ENCODE measurements at places on chromosomes 2 and 18.
A peak's percentile ranks its signal among the peaks of the same experiment; 100 is the strongest.

GRCh38 chr2:29394981-29395350 lies 279.8 kb downstream of the CLIP4 start:
- no peak for DNase-seq

- DNase-seq: no peak
Measured at GRCh38 chr18:1708006-1708405, 803.3 kb downstream of the ADCYAP1 start.

DNA sequence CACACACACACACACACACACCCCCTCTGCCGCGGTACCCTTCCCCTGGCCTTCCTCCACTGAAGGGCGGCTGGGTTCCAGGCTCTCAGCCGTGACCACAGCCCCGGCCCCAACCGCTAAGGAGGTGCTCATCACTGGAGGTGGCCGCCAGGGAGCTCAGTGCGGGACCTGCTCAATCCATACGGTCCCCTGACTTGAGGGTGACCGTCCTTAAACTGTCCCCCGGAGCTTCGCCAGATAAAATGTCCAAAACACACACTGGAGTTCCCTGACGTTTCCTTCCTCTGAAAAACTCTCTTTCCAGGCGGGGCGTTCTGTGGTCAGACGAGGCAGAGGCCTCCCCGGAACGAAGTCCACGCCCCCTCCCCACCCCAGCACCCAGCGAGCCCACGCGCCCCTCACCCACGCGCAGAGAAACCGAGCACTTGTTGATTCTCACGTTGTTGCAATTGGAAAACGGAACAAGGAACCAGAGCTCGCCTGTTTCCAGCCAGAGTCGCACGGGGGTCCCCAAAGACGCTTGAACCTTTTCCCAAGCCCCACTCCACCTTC lies 1.4 kb downstream of the MBP start:
- no peak for DNase-seq

DNA sequence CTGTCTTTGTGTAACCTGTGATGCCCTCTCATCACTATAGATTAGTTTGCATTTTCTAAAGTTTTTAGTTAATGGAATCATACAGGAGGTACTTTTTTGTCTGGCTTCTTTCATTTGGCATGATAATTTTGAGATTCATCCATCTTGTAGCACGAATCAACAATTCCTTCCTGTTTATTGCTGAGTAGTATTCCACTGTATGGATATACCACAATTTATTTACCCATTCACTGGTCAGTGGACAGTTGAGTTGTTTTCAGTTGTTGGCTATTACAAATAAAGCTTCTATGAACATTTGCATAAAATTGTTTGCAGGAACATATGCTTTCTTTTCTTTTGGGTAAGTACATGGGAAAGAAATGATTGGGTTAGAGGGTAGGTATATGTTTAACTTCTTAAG lies 40.1 kb upstream of the ZNF396 start:
- DNase-seq: no peak

DNA sequence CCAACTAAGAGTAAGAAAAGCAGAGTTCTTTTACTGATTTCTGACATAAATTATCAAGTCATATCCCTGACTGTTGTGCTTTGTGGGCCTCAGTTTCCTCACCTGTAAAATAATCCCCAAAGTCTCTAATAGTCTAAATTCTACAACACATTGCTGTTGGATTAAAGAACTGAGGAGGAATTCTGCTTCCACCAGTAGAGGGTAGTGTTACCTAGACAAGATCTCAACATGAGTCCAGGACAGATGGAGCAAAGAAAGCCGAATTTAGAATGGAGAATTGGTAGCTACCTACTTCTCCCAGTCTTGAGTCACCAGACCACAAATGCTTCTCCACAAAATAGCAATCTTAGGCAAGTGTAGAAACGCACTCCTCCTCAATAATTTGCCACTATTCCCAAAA lies 462.5 kb upstream of the FSHR start:
- DNase-seq: no peak

GRCh38 chr18:72273025-72273424 lies 271.1 kb downstream of the CBLN2 start:
- DNase-seq: no peak

GRCh38 chr2:45626387-45627221 lies 15.5 kb upstream of the SRBD1 start:
- no peak for DNase-seq

GRCh38 chr18:79484661-79485621 lies 89.2 kb downstream of the NFATC1 start:
- DNase-seq: no peak

GRCh38 chr2:147231607-147232006 lies 613.2 kb upstream of the ACVR2A start:
- DNase-seq: no peak

GRCh38 chr2:240839152-240840143 lies 19.4 kb upstream of the KIF1A start:
- no peak for DNase-seq

GRCh38 chr18:22238036-22238435 lies 68.6 kb downstream of the GATA6 start:
- DNase-seq: no peak

GRCh38 chr2:218959761-218960308 lies 369 bp downstream of the CDK5R2 start:
- no peak for DNase-seq

DNA sequence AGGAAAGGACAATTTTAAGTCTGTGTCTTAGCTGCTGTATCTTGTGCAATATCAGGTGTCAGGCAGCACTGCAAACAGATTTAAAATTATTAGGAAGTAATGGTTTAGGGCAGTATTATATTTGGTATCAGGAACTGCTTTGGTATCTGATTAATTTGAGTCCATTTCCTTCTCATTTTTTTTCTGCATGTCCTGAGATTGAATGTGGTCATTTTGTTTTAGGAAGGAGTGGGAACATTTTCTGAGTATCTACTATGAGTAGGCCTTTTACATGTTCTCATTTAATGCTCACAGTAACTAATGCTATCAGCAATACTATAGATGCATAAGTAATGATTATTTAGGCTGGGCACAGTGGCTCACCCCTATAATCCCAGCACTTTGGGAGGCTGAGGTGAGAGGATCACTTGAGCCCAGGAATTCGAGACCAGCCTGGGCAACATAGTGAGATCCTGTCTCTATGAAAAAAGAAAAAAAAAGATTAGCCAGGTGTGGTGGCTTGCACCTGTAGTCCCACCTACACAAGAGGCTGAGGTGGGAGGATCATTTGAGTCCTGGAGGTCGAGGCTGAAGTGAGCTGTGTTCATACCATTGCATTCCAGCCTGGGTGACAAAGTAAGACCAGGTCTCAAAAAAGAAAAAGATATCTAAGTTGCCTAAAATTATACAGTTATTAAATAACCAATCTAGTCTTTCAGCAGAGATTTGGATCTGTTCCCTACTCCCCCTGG lies 4.7 kb downstream of the FMNL2 start:
- DNase-seq: no peak

GRCh38 chr2:54941248-54941984 lies 108.8 kb downstream of the RTN4 start:
- peak; percentile 24 for DNase-seq

DNA sequence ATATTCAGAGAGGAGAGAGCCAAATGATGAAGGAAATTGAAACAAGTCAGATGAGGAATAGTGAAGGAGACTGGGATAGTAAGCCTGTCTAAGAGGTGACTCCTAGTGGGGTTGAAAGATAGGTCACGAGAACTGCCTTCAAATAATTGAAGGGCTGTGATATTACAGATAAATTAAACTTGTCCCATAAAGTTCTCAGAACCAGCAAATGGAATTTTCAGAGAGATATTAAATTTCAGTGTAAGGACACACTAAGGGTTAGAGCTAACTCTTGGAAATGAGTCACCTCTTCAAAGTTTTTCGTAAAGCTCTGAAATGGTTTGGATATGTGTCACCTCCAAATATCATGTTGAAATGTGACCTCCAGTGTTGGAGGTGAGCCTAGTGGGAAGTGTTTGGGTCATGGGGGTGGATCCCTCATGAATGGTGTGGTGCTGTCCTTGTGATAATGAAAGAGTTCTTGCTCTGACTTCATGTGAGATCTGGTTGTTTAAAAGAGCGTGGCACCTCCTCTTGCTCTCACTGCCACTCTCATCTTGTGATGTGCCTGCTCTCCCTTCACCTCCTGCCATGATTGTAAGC lies 87.3 kb downstream of the BABAM2 start:
- DNase-seq: no peak

DNA sequence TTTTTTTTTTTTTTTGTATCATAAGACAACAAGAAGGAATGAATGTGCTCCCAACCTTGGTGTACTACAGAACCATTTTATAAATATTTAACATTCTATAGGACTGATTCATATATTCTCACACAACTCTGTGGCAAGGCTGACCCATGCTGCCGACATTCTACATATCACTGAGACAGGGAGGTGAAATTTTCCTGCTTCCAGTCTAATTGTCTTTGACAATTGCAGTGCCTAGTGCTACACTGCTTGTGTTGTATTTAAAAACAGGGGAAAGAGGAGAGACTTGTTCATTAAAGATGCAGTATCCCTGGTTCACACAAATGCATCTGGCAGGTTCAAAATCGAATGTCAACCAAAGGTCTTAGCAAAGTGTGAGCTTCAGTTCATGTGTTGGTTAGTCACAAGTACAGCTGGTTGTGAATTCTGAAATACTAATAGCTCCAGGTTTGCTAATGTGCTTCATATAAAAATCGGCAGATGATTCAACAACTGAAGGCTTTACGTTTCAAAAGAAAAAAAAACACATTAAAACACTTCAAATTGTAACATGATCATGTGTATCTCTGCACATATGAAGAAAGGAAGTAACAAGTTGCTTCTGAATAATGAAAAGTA lies 130.8 kb downstream of the FIGN start:
- DNase-seq: no peak

DNA sequence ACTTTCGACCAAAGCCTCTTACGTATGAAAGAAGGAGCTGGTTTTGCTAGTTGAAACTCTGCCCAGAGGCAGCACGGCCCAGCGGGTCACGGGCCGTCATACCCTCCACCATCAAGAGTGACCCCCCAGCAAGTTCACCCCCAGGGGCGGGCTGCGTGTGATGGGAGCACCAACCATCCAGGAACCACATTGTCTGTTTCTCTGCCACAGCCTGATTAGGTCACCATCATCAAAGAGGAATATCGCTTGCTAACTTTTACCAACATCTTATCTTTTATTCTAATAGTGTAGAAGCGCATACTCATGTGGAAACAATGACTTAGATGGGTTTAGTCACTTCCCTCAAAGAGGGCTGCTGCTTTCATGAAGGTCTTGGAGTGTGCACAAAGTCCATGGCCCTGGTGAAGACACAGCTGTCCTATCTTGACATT lies 116.6 kb upstream of the SMIM21 start:
- no peak for DNase-seq

DNA sequence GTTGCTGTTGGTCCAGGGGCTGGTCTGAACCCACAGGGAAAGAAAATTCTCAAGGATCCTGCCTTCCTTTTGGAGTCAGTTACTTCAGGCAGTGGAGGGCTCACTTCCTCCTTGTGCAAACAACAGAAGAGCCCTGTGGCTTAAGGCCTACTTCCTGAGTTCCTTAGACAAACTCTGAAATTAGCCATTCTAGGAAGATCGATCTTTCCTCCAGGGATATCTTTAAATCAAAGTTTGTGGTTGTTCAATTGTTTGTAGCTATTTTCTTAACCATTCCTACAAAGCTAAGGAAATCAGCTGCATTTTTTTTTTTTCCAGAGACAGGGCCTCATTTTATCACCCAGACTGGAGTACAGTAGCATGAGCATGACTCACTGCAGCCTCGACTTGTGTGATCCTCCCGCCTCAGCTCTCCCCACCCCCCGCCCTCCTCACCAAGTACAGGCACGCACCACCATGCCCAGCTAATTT lies 156.0 kb downstream of the TANC1 start:
- no peak for DNase-seq

DNA sequence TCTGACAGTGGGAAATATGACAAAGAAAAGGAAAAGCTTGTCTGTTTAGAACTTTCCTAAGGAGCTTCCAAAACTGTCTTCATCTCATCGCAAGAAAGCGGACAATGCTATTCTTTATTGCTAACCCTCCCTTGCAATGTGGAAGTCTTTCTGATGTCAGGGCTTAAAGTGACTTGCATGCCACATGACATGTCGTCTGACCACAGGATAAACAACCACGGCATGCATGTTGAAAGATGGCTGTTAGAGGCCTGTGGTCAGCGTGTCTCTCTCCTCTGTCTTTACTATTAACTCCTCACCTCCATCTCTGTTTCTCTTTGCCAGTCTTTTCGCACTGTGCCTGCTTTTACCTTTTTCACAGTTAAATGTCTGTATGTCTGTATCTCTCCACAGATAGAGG lies 389.8 kb downstream of the LNPK start:
- no peak for DNase-seq

GRCh38 chr2:62817995-62818713 lies 112.6 kb downstream of the EHBP1 start:
- DNase-seq: no peak

GRCh38 chr2:91442246-91442905 lies 2750.9 kb downstream of the RPIA start:
- DNase-seq: no peak

GRCh38 chr2:209125291-209125690 lies 298.6 kb upstream of the MAP2 start:
- DNase-seq: no peak

DNA sequence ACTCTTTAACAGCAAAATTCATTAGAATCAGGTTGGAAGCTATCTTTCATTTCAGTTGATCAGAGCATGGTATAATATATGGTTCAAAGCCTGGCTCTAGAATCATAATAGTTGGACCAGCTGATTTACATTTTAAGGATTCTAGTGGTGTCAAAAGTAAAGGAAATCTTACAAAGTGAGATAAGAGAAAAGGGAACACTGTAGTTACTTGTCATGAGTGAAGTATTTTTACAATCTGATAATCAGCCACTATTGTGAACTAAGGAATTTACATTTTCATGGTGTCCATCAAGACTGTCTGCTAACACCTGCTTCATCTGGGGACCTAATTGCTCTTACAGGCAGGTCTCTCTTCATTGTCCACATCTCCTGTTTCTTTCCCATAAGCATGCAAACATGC lies 161.1 kb downstream of the SLC39A10 start:
- DNase-seq: no peak

- no peak for DNase-seq
Measured at GRCh38 chr2:128446049-128446873, 127.6 kb upstream of the HS6ST1 start.

GRCh38 chr2:235903782-235904584 lies 264.2 kb downstream of the GBX2 start:
- DNase-seq: no peak

DNA sequence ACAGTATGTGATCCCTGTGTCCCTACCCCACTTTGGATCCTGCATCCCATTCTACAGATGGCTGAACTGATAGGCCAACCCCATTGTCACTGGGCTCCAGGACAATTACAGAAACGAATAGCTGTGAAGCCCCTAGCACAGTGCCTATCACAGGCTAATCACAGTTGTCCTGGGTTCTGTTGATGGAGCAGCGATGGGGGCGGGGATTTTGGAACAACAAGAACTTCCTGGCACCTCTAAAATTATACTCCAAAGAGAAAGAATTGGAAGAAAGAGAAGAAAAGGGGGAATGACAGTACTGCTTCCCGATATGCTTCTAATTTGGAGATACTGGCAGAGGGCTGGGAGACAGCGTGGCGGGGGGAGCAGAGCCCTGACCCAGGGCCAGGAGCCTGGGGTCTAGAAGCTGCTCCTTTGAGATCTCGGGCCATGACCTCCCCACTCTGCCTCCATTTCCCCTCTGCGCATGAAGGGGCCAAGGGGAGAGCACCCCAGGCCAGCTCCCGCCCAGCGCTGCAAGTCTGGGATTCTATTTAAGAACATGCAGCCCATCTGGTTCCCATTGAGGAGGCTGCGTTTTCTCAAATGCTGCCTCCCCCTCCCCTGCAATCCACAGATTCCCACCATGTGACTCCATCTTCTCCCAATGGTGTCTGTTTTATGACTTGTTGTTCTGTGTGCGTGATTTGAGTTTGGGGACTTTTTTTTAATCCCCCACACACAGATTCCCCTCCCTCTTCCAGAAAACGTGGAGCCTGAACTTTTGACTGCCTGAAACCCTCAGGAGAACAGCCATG lies 202.7 kb downstream of the CYP26B1 start:
- no peak for DNase-seq
